ENCODE measurements at places on chromosomes 4 and X.

- no peak for DNase-seq
Measured at GRCh38 chr4:106530024-106530361, 161.4 kb upstream of the GIMD1 start.

DNA sequence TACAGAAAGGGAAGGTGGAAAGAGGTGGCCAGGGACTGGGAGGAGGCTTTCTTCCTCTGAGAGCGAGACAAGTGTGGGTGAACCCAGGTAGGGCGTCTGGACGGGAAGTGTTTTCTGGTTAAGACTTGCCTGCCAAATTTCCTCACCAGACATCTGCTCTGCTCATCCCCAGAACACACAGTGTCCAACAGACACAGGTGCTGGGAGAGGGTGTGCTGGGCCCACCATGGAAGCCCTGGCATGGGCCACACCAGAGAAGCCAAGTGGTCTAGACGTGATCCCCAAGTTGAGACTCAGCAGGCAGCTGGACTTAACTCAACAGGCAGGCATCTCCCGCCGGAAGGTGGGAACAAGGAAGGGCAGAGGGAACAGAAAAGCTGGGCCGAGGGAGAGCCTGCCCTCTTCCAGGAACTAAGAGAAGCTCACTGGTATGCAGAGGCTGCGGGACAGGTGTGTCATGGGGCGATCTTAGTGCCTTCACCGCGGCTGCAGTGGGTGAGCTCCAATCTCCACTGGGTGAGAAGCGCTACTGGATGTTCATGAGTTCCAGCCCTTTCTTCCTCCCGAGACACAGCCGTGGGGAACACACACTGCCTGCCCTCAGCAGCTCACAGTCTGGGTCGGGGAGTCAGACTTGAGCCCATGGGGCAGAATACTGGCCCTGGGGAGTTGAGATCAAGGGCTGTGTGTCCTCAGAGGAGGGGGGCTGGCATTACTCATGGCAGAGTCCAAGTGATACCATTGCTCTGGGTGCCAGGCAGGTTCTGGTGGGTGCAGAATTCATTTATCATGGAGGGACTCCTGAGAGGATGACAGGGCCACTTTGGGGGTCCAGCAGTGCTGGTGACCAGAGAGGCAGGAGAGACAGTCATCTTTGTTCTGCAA is 110.2 kb downstream of the CPZ start:
- no peak for DNase-seq

DNA sequence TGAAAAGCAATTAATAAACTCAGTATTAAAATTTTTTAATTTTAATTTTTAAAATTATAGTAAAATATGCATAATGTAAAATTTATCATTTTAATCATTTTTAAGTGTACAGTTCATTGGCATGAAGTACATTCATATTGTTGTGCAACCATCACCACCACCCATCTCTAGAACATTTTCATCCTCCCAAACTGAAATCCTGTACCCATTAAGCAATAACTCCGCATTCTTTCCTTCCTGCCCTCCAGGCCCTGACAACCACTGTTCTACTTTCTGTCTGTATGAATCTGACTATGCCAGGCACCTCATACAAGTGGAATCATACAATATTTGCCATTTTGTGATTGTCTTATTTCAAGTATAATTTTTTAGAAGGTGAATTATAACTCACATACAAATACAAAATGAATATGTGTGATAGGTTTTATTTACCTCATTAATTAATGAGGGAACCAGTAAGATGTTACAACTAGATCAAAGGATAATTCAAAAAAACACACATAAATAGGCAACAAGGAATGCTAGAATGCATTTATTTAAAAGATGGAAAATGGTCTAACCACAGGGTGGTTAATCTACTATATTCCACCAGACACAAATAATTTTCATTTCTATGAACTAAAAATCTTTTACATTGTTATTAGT is 13.1 kb upstream of the AFF1 start:
- peak; percentile 73 for DNase-seq

DNA sequence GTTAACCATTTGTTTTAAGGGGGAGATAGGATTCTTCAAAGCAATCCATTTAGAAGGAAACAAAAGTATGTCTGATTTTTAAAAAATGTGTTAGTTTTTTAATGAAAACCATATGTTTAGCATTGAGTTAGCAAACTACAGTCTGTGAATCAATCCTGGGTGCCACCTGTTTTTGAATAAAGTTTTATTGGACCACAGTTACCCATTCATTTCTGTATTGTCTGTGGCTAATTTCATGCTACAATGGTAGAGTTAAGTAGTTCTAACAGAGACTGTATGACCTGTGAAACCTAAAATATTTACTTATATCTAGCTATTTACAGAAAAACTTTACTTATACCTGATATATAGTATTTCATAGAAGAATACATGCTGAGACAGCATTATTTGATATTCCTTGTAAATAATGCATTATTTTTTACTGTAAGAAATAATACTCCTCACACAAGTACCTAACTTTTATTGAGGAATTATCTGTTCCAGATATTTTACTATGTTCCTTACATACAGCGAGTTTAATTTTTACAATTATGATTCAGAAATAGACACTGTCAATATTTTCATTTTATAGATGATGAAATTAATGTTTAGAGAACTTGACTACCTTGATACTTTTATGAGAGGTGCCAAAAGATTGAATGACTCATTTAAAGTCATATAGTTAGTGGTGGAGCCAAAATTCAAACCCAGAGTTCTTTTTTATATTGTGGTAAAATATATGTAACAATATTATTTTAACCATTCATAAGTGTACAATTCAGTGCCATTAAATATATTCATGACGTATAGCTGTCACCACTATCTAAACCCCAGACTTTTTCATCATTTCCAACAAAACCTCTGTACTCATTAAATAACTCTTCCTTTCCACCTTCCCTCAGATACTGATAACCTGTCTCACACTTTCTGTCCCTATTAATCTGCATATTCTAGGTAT is 122.0 kb downstream of the GLUD2 start:
- DNase-seq = no peak

GRCh38 chrX:100864657-100865391 is 9.3 kb downstream of the NOX1 start:
- no peak for DNase-seq

DNA sequence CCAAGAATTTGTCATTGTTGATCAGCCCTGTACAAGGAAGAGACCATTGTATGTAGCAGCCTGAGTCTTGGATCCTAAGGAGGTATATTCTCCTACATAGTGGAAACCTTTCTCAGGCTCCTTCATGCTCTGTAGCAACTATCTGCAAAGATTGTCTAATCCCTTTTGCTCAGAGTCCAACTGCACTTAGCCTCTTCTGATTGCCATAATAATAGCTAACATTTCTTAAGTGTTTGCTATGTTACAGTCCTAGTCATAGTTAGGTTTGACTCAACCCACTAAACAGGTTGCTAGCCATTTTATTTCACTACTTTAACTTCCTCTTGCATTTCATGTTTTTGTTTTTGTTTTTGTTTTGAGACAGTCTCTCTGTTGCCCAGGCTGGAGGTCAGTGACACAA is 50.8 kb upstream of the SLC16A2 start:
- peak; percentile 57 for DNase-seq

DNA sequence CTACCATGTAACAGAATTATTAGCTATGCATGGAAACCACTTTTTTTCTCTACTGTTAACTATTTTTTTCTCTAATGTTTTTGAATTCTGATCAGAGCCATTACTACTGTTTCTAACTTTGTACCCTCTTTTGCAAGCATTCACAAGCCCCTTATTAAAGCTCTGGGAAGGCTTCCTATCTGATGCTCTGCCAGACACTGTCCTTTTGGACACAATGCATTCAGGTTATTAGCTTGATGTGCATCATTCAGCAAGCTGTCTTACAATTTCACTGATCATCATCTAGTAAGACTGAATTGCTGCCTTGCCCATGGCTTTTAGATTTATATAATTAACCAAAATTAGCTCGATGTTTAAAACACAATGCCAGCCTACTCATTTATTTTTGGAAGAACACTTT is 155.1 kb downstream of the NR3C2 start:
- DNase-seq = no peak

GRCh38 chr4:186719925-186720694 is 3.5 kb downstream of the FAT1 start:
- DNase-seq = peak; percentile 85

DNA sequence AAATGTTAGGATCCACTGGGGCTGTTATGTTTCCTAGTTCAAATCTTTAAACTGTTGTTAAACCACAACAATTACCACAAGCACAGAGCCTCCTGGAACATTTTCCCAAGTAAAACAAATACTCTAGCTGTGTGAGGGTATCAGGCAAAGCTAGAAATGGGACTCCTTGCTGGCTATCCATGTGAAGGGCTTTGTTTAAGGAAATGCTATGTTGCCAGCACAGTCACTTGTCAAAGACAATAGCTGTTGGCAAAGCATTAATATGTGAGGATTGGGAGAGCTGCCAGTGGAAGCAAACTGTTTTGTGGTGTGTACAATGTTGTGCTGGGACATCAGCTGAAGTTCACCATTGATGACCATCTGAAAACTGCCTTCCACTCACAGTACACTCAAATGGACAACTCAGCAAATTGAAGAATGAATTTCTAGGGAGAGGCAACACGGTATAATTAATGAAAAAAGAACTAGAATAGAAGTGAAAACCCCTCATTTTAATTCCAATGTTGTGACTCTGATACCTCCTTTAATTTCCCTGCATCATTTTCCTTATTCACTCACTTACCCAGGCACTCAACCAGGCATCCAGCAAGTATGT is 100.8 kb downstream of the ANXA3 start:
- DNase-seq = no peak

DNA sequence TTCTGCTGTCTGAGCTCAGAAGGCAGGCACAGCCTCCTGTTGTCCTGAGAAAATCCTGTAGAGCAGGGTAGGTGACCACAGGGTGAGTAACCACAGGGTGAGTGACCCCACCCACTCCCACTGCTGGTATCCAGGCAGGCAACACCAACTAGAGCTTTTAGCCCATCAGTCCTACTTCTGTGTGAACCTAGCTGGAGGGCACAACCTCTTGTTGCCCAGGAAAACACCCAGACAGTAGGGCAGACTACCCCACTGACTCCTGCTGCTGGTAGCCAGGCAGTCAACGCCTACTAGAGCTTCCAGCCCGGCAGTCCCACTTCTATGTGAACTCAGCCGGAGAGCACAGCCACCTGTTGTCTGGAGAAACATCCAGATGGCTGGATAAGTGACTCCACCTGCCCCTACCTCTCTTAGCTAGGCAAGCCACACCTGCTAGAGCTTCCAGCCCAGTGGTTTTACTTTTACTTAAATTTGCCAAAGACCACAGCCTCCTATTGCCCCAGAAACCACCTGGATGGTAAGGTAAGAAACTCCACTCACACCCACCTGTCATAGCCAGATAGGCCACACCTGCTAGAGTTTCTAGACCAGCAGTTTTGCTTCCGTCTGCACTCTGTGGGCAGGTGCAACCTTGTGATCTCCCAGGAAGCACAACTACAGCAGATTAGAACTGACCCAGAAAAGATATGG is 371.6 kb downstream of the INPP4B start:
- peak; percentile 96 for DNase-seq

DNA sequence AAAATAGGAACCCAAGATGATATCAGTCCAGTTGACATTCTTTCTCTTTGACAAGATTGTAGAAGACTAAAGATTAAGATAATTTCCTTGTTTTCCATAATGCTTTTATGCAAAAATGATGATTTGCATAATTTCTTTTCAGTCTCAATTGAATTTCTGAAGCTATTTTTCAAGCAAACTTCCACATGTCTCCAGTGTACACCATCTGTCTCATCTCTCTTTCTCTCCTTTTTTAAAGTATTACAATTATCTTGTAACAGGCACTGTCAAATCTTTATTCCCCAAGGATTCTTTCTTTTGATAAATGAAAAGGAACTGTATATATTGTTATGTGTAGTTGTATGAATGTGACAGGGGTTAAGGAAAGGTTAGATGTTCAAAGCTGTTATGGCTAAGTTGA is 7.9 kb upstream of the SH3RF1 start:
- DNase-seq = no peak
